ENCODE measurements at places on chromosomes 7 and 10.

- no peak for DNase-seq
Measured at GRCh38 chr7:18515067-18515466, 19.5 kb downstream of the HDAC9 start.

GRCh38 chr7:11713352-11713751 is 118.6 kb downstream of the THSD7A start:
- DNase-seq: no peak

GRCh38 chr7:23422909-23423308 is 47.4 kb downstream of the IGF2BP3 start:
- DNase-seq: no peak

GRCh38 chr7:129530795-129531391 is 28.6 kb downstream of the SMKR1 start:
- peak; percentile 10 for DNase-seq

DNA sequence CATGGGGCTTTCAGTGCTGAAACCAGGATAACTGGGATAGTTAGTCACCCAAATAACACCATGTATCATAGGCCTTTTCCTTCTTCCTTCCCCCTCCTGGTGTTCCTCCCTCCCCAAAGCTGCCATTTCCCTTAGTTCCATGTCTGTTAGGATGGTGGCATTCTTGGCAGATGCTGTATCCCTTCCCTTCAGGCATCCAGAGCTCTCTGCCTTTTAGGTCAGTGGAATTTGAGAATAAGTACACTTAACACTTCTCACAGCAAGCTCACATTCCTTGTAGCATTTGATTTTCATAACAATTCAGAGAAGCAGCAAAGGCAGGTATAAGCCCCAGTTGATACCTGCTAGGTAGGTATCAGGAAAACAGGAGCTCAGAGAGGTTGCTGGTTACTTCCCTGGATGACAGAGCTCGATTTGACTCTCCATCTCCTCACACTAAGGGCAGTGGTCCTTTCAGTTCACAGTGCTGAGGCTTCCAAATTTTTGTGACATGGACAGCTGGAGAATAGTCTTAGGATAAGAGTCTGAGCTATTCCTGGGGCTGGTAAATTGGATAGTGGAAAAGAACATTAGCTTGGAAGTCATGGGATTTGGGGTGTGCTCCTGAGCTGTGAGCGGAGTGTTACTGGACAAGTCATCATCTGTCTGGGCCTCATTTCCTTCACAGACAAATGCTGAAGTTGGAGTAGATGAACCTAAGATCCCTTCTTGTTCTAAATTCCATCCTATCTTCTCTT is 108.7 kb upstream of the RHOBTB1 start:
- DNase-seq: no peak

- no peak for DNase-seq
Measured at GRCh38 chr7:142859829-142860228, 5.0 kb downstream of the EPHB6 start.

DNA sequence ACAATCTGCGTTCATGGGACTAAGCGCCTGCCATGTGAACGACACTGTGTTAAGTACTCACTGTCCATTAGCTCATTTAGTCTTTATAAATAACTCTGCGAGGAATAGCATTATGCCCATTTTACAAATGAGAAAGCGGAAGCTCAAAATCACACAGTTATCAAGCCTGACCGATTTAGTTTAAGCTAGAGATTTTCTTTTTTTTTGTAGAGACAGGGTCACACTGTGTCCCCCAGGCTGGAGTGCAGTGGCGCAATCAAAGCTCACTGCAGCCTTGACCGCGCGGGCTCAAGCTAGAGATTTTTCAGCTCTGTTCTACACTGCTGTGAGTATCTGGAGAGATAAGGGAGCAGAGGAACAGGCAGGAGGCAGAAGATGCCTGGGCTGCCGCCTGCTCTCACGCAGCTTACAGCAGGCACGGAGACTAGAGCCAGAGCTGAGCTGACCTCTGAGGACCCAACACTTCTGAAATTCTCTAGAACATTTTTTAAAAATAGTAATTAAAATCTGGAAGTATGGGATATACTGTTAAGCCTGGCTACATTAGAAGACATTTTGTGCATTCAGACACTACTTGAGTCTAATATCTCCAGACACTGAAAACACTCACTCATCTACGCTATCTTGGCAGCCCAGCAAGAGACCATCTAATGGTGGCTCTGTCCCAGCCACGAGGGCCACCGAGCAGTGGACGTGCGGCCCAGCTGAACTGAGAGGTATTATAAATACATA is 38.7 kb downstream of the GNA12 start:
- no peak for DNase-seq

GRCh38 chr10:118633786-118634185 is 38.3 kb upstream of the PRLHR start:
- no peak for DNase-seq

DNA sequence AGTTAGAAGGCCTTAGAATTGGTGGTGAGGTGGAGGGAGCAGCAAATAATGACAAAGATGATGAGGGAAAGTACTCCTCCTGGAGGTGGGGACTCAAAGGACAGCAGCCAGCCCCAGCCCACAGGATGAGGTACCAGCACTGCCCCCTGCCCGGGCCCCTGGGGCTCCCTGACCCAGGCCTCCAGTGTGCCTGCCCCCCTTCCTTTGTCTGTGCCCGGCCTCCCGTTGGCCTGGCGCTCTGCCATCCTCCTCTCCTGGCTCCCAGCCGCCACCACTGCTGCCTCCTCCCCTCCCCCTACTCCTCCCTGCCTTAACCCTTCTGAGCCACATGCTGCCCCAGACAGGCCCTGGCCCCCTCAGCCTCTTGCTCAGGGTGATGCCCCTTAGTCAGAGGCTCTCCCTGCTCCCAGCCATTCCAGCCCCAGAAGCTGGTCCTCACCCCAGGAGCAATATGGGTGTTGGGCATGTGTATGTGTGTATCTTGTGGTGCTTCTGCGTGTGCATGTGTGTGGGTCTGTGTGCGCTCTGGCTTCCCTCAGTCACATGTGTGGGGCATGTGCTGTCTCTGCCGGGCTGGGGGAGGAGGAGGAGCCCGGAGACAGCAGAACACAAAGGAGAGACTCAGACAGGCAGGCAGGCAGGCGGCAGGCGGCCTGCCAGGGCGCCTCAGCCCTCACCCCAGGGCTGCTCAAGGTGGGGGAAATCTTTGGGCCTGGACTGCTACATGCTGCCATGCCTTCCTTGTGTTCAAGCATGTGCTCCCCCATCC is 2.6 kb downstream of the LDB1 start:
- DNase-seq: peak; percentile 56

- no peak for DNase-seq
Measured at GRCh38 chr10:4347397-4347796, 478.6 kb upstream of the AKR1E2 start.

DNA sequence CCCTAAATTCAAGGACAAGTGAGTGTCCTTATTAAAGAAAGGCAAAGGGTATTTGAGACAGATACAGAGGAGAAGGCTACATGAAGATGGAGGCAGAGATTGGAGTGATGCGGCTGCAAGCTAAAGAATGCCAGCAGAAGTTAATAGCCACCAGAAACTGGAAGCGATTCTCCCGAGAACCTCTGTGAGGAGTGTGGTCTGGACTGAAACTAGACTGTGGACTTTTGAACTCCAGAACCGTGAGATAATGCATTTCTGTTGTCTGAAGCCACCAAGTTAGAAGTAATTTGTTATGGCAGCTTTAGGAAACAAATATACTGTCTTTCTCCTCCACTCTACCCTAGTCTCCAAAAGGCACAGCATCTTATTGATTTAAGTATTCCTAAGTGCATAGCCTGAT is 80.3 kb upstream of the CREB5 start:
- no peak for DNase-seq

DNA sequence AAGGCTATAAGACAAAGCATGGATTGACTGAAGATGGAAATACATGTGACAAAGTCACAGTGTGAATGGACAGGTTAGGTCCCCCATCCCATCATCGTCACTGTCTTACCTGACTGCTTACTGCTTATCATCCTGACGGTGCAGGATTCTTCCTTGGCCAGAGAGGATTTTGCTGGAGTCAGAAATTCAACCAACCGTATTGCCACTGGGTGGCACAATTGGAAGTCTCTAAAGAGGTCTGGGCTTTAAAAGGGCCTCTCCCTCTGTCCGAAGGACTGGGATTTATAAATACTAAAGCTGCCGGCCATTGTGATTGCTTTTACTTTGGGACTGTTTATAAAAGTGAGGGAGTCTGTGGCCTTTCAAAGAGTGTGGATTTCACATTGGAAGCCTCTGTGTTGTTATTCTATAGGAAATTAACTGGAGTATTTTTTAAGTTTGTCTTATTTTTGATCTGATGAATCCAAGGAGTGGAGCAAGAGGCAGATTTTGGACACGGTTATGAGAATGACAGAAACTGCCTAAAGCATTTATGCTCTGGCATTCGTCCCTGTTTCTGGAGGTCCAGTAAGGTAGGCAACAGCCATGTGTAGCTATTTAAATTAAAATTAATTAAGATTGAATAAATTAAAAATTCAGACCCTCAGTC is 113.3 kb upstream of the CREB5 start:
- no peak for DNase-seq

DNA sequence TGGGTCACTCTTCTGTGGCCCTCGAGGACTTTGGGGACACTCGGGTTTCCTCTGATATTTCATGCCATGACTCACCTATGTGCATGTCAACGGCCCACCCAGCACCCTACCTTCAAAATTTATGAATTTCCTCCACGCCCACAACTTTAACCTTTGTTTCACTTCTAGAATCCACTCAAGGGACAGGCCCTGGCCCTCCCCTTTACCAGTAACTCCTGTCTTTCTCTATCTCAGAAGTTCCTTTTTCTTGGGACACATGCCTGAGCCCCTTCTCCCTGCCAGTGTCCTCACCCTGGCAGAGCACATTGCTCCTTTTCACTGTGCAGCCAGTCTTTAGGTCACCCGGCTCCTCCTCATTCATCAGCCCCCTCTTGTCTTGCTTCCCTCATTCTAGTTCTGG is 282.5 kb upstream of the KLF6 start:
- peak; percentile 13 for DNase-seq

- no peak for DNase-seq
Measured at GRCh38 chr7:14691034-14691433, 211.5 kb downstream of the DGKB start.

GRCh38 chr10:6743291-6743849 is 163.3 kb upstream of the PRKCQ start:
- DNase-seq: no peak

DNA sequence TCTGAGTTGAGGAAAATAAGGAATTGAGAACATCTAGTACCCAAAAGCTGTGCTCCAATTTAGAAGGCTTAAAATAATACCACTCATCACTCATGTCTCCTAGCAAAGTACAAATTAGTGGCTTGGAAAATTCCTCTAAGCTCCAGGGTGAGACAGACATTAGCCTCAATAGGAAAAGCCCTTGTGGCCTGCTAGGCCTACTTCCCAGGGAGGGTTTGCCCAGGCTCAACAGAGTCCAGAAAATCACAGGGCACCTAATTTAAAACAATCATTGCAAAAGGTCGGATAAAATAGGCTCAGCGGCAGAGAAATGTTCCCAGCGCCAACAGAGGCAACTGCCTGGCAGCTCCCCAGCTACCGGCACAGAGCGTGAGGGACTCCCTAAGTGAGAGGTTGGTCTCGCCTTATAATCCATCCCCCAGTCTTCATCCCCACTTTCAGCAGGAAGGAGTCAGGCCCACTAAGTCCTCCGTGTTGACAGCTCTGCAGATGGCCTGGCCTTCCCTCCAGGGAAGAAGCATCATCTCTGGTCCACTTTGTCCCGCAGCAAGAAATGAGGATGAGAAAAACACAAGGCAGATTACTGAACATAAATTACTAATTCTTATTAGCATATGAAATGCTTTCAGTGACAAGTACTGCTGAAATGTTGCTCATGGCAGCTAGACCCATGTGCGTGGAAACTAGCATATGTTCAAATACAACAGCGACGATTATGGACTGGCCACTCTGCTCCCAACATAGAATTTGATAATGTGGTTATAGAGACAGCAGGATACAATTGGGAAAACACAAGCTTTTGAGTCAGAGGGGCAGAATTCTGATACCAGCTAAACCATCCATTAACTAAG is 1177.7 kb upstream of the AUTS2 start:
- no peak for DNase-seq

- DNase-seq: peak; percentile 13
Measured at GRCh38 chr10:98425511-98426352, 10.8 kb upstream of the PYROXD2 start.

DNA sequence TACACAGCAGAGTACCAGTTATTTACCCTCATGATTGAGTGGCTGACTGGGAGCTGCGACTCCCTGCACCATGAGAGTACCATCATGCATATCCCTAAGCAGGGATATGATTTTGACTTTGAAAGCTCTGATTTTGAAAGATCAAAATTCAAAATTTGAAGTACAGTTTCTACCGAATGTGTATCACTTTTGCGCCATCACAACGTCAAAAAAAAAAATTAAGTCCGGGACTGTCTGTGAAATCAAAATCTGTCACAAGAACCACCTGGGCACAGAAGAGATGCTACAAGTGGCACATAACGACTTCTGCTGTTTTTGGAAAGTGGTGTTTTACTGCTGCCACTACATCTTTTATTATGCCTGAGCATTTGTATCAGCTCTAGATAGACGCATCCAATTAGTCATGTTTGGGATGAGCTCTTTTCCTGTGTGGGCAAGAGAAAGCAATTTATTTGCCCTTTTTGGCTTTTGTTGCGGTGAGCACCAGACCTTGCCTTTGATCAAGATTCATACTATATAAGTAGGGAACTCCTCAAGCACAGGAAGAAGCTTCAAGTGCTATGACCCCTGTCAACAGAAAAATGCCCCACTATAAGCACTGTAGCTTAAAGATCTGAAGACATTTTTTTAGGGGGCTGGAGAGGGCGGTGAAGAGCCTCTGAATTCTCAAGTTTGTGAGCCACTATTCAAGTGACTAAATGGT is 10.7 kb downstream of the MTPN start:
- DNase-seq: no peak

- DNase-seq: no peak
Measured at GRCh38 chr10:73645251-73645650, 4.0 kb upstream of the MYOZ1 start.

DNA sequence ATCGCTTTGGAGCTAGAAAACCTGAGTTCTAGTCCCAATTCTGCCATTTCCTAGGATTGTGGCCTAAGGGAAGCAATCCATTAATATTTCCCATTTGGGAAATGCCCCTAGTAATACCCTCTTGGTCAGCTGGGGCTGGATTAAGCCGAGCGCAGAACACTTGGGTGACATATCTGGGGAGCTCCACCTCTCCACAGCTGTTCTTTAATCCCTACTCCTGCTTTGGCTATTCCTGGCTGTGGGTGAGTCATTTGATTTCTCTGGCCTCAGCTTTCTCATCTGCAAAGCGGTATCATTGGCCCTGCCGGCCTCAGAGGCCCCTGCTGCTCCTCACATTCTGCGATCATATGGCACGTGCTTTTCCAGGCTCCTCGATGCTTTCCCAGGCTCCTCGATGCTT is 108.3 kb downstream of the BUB3 start:
- no peak for DNase-seq
